ENCODE measurements at places on chromosomes 7 and 10.
A peak's percentile ranks its signal among the peaks of the same experiment; 100 is the strongest.

DNA sequence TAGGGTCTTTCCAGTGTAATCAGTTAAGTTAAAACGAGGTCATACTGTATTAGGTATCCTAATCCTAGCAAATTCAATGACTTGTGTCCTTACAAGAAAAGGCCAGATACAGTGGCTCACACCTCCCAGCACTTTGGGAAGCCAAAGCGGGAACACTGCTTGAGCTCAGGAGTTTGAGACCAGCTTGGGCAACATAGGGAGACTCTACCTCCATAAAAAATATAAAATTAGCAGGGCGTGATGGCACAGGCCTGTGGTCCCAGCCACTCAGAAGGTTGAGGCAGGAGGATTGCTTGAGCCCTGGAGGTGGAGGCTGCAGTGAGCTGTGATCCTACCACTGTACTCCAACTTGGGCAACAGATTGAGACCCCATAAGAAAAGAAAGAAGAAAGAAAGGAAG lies 61.1 kb downstream of the CXCL12 start:
- DNase-seq, result no peak

DNA sequence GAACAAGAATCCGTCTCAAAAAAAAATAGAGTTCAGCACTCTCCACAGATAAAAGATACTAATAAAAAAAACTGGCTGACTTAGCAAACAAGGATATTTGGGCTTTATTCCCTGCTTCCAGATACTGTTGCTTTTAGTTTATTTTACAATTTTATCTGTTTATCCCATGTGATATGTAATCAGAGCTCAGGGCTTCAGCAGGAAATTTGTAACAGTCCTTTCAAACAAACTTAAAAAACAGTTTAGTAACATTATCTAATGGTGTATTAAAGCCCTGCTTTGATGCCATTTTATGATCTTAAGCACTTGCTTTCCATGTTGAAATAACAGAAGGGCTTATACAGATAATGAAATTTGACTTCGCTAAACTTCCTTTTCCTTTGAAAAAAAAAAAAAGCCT lies 28.1 kb downstream of the DCLRE1A start:
- DNase-seq, result no peak

DNA sequence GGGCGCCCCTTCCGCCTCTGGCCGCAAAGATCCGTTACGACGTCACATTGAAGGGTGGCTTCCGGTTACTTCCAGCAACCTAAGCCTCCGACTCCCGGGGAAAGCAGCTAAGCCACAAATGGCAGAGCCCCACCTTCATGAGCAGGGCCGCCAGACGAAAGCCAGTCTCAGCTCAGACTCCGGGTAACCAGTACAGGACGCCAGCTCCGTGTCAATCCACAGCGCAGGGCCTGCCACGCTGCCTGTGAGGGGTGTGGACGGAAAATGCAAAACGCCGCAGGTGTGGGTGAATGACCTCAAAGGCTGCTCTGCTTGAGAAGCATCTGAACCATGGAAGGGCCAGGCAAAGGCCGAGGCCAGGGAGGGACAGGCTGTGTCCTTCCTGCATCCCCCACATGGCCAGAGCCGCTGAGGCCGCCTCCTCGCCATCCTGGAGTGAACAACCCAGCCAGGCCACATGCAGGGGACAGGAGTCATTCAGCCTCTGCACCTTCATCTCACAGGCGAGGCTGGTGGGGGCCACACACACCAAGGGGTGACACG lies 53.5 kb upstream of the PPP2R2D start:
- no peak for DNase-seq

DNA sequence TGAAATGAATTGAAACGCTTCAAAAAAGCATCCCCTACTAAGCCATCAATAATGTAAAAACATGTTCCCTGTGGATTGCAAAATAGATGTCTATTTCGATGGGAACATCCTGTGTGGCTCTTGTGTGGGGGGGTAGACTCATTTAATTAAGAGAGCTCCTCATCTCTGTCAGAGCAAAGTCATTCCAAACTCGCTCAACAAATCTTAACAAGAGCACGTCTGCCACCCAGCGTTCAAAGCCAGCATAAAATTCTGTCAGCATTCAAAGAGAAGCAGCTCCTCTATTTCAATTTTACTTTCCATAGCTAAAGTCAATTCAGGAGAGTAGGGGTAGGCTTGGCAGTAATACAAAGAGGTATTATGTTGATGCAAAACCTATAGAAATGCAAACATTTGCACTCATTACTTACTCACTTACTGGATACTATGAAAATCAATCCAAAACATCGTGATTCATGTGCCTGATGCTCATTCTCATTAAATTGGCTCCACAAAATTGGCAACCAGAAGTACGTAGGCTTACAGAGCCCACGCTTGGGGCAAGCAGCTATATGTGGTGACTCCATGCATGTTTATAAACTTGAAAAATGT lies 114.9 kb downstream of the IPMK start:
- DNase-seq, result peak; percentile 28

DNA sequence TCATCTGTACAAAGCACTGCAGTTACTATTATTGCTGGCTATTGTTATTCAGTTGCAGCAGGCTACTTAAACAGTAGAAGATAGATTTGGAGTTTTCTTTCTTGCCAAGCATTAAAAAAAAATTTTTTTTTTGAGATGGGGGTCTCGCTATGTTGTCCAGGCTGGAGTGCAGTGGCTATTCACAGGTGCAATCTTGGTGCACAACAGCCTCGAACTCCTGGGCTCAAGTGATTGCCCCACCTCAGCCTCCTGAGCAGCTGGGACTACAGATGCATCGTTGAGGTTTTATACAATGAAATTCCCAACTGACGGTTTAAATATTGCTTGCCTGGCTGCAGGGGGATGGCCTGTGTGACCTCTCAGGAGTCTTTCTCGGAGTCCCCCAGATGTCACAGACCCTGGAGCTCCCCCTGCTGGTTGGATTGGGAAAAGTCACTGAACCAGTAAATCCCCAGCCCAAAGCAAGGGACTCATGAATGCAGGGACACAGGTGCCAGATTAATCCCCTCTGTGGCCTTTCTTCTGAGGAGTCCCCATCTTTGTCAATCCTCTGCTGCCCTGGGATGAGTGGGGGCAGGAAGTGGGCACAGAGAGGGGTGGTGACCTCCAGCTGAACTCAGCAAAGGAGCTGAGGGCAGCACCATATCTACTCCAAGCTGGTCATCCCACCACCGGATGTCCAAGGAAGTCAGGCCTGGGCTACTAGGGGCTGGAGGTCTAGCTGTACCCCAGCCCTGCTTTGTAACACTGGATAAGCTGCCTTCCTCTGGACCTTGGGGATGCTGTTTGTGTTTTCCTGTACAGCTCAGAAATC lies 149.6 kb downstream of the C10orf105 start:
- DNase-seq, result peak; percentile 69

- DNase-seq, result no peak
These were observed 16.3 kb upstream of the GATA3 start for GRCh38 chr10:8037941-8038894.

- no peak for DNase-seq
These were observed 602.3 kb downstream of the SORCS3 start for GRCh38 chr10:105243381-105243780.

DNA sequence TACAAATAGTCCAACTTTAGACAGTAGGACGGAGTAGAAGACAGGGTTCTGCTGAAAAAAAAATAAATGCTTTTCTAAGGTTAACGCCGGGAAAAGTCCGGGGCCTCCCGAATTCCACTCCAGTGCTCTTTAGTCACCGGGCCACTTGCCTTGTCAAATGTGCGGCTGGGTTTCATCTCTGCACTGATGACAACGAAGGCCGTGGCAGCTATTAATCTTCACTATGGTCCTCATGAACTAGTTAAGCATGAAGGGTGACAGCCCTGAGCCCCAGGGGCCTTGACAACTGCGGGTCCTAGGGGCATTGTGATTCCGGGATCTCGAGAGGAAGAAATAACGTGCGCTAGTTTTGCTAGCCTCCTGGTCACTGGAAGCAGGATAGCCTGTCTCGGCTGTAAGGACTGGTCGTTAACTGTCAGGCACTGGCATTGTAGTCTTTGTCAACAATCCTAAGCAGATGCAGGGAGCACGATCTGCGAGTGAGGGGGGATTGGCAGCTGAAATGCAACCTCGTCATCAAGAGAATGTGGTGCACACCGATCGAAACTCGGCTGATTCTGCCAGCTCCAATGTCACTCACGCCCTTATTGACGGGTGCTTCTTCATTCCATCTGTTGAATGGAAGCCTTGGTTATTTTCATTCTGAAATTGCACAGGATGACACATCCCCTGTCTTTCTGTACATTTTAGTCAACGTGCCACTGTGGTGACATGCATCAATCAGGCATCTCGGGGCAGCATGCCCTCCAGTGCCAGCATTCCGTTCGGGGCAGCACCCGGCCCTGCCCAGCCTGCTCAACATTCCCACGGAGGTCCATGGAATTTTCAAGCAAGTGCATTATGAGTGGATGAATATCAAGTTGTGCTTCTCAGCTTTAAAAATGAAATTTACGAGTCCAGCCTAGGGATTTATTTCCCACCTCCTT lies 51.6 kb upstream of the MGMT start:
- DNase-seq, result no peak

- DNase-seq, result no peak
These were observed 45.6 kb downstream of the MKI67 start for GRCh38 chr10:128080641-128081040.

GRCh38 chr10:14074062-14074884 lies 256.5 kb downstream of the FRMD4A start:
- DNase-seq, result no peak

GRCh38 chr10:1050554-1050953 lies 1.6 kb upstream of the IDI1 start:
- DNase-seq, result no peak

- DNase-seq, result no peak
These were observed 29.1 kb downstream of the NUDCD3 start for GRCh38 chr7:44461387-44461786.

GRCh38 chr10:90378524-90379076 lies 479.2 kb downstream of the HTR7 start:
- no peak for DNase-seq

- no peak for DNase-seq
These were observed 52.0 kb upstream of the SMNDC1 start for GRCh38 chr10:110356628-110357245.

GRCh38 chr10:33336582-33337325 lies 2.3 kb upstream of the NRP1 start:
- DNase-seq, result no peak

- DNase-seq, result peak; percentile 85
These were observed 19.5 kb upstream of the ITGB8 start for GRCh38 chr7:20310963-20311742.

GRCh38 chr10:96918214-96919002 lies 86.3 kb downstream of the LCOR start:
- no peak for DNase-seq

- DNase-seq, result no peak
These were observed 73.3 kb upstream of the AGK start for GRCh38 chr7:141477865-141478264.

DNA sequence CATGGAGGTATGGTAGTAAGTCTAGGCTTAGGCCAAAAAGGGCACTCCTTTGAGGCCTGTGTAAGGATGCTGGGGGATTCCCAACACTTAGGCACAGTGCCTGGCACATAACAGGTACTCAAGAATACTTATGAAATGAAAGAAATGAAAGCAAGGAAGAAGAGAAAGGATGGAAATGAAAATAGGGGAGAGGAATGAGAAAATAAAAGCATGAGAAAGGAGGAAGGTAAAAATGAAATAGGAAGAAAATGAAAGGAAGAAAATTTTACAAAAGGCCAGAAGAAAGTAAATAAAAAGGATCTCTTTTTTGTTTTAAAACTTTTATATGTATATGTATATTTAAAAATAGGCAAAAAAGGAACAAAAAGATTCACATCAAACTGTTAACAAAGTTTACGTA lies 146.3 kb downstream of the SKAP2 start:
- no peak for DNase-seq

DNA sequence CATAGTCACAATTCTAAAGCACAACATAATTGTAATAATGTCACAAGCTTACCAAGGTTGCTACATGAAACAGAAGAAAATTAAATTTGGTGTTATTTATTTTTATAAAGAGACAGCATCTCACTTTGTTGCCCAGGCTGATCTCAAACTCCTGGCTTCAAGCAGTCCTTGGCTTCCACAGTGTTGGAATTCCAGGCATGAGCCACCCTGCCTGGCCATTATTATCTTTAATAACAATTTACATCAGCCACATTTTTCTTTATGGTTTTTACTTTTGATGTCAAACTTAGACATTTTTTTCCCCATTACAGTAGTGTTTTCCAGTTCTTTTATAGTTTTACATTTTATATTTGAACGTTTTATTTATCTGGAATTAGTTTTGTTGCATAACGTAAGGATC lies 46.7 kb downstream of the BMPR1A start:
- DNase-seq, result no peak

DNA sequence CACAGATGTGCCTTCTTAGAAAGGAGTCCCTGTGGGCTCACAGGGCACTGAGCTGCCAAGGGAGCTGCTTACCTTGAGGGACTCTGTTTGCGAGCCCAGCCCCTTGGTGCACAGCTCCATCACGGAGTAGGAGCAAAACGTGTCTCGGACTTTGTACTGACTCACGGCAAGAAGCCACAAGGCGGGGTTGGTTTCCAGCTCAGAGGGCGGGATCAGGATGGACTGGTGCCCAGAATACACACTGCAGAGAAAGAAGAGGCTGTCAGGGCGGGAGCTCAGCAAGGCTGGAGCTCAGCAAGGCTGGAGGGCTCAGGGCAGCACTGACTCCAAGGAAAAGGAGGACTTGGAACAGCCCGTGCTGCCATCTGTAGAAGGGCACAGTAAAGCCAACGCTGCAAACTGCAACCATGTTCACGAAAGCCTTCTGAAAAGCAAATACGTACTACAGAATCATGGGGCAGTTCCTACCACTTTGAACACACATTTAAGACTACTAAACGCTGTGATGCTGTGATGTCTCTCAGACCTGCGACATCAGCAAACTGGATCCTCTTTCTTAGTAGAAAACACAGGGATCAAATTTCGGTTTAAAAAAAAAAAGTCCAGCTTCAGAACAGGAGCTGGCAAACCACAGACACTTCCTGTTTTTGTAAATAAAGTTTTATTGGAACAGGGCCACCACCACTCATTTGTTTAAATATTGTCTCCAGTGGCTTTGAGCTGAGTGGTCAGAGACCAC lies 194.3 kb downstream of the ZMYND11 start:
- peak; percentile 63 for DNase-seq

- DNase-seq, result no peak
These were observed 142.4 kb downstream of the DIP2C start for GRCh38 chr10:546971-547590.

DNA sequence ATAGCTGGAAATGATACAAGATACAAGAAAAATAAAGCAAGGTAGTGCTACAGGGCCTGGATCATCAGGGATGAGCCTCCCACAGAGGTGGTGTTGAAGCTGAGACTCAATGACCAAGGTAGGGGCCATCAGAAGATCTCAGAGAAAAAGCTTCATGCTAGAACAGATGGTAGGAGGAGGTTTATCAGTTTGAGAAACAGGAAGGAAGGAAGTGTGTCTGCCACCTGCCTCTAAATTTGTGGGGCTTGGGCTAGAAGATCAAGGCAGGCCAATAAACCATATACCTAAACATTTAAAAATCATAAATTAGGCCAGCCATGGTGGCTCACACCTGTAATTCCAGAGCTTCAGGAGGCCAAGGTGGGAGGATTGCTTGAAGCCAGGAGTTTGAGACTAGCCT lies 410.8 kb upstream of the PRKCQ start:
- DNase-seq, result no peak

Measured in NCI-H510A treated with DMSO at 0.1 percent for 48 hours (cell line).